ENCODE measurements at places on chromosomes 5 and 9.

GRCh38 chr5:138078006-138078643 lies 5.7 kb upstream of the WNT8A start:
- no peak for DNase-seq

DNA sequence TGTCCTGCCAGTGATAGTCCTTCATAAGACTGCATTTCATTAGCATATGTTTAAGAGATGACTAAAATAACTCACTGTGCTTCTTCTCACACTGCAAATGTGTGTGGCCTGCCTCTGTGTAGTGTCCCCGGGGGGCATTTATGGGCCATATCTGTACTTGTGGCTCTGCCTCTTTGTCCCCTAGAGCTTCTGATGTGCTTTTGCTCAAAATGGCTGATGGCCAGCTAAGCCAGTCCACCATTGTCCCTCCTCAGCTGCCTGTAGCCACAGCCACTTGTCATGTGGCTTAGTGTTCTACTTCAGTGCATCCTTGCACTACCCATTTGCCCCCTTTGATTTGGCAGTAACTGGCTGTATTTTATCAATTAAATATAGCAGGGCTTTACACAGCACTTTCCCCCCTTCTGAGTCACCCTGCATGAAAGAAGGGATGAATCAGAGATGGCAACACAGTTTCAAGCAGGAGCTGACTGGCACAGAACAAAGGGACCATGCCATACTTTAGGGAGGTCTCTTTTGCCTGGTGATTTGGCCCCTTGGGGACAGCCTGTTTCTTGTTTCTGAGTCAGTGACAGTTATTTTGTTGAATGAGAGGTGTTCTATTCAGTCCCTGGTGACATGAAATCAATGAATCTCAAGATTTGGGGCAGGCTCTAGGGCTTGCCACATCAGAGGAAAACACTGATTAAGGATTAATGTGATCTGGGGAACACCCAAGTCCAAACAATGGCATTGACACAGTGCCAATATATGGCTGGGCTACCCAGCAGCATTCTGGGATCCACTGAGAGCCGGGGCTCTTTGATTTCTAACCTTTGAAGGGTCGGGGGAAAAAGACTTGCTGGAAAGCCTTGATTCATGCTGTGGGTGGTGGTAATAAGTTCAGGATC lies 245.5 kb downstream of the SMARCA2 start:
- DNase-seq, result no peak

DNA sequence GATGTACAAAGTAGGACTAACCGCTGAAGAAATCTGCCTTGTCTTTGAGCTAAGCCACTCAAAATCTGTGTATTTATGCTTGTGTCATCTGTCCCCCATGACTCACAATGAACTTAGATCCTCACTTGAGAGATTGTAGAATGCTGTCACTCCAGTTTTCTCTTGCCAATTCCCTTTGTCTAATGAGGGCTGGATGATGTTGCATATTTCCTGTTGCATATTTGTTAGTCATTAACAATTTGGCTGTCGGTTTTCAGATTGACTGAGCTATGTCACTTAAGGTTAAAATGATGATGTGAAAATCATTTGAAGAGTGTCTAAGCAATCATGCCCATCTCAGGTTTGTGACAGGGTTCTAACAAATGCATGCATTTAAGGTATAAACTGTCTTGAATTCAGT lies 481.7 kb downstream of the CDH10 start:
- no peak for DNase-seq

GRCh38 chr5:155050384-155051019 lies 36.9 kb downstream of the KIF4B start:
- no peak for DNase-seq

DNA sequence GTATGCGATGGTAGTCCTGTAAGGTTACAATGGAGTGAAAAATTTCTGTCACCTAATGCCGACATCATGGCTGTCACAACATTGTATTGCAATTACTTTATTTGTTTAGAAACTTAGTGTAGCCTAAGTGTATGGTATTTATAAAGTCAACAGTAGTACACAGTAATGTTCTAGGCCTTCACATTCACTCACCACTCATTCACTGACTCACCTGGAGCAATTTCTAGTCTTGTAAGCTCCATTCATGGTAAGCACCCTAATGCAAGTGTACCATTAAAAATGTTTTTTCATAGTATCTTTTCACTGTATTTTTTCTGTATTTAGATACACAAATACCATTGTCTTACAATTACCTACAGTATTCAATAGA lies 58.5 kb downstream of the ATP10B start:
- DNase-seq, result no peak

DNA sequence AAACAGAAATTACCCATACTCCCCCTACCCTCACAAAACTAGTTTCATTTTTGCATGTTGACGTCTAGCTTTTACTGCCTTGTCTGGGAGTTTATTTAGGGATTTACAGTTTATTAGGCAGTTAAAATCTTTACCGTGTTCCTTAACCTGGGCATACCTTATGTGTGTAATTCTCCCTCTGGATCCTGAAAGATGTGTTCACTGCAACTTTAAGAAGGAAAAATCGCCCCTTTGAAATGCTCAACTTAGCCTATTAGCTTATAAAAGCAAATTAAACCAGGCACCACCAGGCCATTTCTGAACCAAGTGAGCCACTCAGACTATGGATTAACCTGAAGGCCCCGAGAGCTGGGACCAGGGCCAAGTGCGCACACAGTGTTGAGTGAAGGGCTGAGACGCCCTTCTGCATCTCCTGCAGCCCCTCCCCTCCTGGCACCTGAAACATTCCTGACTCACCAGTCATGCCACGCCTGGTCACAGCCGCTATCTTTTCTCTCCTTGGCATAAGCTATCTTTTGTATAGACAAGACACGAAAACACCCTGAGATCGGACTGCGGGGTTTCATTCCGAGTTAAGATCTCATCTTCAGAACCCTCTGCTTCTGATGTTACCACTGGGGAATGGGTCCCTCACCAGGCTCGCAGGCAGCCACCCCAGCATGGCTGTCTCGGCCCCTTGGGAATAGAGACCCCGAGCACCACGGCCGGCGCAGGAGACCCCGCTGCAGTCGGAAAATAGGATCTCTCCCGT lies 111.9 kb downstream of the ROR2 start:
- no peak for DNase-seq

GRCh38 chr5:139141446-139142204 lies 56.5 kb downstream of the SIL1 start:
- DNase-seq, result no peak

- no peak for DNase-seq
These were observed 2.0 kb downstream of the SPINK7 start for GRCh38 chr5:148314187-148314586.

GRCh38 chr5:141757402-141757801 lies 75.4 kb upstream of the ARAP3 start:
- no peak for DNase-seq

DNA sequence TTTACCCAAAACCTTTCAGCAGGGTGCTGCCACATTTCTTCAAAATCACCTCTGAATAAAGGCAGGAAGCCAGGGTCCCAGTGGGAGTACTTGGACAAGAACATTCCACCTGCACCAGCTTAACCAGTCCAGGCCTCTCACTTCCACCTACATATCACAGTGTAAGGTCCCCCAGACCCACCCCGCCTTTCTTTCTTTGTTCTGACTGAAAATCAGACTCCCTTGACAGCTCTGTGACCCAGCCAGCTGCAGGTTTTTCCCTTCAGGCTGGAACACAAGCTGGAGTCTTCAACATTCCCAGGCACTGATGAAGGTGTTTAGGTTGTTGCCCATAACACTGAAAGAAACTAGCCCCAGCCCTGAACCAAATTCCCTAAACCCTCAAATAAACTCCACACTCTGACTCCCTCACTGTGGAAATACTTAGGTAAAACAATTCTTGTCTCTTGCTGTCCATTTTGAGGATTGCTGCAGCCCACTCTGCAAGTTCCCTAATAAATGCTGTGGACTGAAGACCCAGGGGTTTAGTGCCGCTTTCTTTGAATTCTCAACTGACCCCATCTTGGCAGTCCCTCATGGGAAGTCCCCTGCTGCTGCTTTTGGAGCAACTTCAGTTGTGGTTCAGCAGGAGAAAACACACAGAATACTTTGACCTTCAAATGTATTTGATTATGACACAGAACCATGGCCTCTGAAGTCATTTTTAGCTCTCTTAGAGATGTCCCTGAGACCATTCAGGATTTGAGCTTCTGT lies 24.8 kb downstream of the P4HA2 start:
- no peak for DNase-seq

DNA sequence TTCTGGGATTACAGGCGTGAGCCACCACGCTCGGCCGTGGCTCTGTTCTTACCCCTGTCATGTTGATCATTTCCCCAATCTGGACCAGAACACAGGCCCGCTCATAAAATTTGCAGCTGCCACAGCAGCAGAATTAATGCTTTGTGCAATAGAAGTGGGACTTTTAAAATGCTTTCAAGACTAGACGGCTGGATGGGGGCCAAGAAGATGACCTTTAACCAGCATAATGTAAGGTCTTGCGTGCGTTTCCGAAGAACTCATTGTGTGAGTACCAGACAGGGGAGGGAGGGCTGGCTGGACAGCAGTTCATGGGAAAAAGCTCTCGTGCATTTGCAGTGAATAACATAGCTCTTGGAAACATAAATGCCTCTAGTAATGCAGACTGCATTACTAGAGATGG lies 3.5 kb upstream of the WDR38 start:
- no peak for DNase-seq

DNA sequence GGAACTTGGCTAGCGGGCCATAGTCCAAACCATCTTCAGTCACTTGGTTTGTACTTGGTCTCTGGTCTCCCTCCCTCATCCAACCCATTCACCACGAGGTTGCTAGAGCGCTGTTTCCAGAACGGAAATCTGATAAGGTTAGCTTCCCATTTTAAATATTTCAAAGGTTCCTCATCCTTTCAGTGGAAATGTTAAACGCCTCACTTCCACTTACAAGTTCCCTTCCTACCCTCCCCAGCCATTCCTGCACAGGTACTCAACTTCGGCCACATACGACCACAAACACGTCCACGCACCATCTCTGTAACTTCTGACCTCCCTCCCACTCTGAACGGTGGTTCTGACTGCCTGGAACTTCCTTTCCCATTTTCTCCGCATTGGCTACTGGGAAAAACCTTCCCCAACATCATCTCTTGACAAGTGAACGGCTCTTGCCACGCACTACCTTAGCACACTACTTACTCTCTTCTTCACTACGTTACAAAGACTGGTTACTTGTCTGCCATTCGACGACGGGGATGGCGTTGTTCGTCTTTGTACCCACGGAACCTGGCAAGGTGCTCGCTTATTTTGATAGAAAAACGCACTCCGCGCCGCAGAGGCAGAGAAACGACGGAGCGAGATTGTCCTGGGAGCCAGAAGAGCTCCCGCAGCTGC lies 629 bp downstream of the CCNH start:
- peak; percentile 6 for DNase-seq

DNA sequence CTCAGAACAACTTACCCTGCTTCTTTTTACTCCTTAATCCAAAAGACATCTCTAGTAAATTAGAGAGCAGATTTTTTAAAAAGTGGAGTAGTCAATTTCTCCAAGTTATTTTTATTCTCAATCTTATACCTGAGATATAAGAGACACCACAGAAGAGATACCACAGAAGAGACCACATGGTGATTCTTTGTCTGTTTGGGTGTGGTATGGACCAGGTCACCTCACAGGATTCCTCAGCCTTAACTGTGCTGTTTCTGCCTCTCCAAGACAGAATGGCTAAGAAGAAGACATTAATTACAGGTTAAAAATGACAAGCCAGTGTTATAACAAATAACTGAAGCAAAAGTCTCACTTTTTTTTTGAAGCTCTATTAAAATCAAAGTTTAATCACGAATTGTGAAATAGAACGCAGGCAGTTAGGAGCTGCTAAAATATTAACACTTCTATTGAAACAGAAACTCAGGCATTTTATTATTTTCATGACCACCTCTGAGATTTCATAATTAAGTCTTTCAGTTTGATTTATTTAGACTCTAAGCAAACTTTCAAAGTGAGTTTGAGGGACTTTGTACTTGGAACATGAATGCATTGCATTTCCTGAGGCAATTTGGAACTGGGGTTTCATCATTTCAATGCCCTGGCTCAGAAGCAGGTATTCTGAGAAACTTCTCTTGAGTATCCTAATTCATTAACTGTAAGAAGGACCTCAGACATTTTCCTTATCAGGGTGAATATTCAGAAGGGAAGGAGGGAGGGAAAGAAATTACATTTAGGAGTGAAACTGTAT lies 280.7 kb downstream of the KCTD16 start:
- DNase-seq, result no peak

GRCh38 chr9:111925017-111925770 lies 28.6 kb downstream of the UGCG start:
- no peak for DNase-seq

GRCh38 chr9:7298123-7298522 lies 501.5 kb downstream of the DMAC1 start:
- no peak for DNase-seq

- no peak for DNase-seq
These were observed 25.8 kb downstream of the CAST start for GRCh38 chr5:96687812-96688453.

GRCh38 chr9:116520218-116520617 lies 166.9 kb upstream of the TRIM32 start:
- DNase-seq, result no peak

GRCh38 chr9:91790917-91791316 lies 159.1 kb downstream of the ROR2 start:
- no peak for DNase-seq

GRCh38 chr9:73665253-73665652 lies 513.6 kb downstream of the ANXA1 start:
- no peak for DNase-seq

GRCh38 chr5:2912741-2913140 lies 161.3 kb upstream of the IRX2 start:
- no peak for DNase-seq

- DNase-seq, result no peak
These were observed 91.4 kb downstream of the ANGPTL2 start for GRCh38 chr9:127030814-127031740.

GRCh38 chr5:36059571-36060419 lies 6.9 kb downstream of the UGT3A2 start:
- DNase-seq, result no peak

GRCh38 chr5:140420226-140420570 lies 18.6 kb downstream of the ANKHD1 start:
- DNase-seq, result no peak

DNA sequence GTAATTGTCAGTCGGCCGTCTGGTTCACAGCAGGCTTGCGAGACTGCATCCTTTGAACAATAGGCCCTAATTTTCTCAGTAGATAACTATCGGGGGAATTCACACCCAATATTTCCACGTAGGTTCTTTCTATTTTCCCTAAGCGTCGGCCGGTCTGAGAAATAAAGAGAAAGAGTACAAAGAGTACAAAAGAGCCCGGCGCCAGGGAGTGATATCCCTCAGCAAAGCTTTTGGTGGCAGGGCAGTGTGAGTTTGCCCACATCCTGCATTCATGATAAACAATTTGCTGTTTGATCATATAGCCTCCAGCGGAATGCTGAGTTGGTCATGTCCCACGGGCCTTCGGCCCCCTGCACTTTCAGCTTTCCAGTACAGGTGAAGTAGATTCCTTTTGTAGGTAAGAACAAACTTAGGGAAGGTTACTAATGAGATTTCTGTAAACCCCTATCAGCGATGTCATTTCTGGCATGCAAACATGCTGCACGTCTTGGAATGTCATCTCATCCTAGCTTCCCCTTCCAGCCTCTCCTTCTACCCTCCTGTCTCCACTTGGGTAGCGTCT lies 4.7 kb upstream of the PTGR1 start:
- no peak for DNase-seq
